ENCODE measurements at places on chromosomes 2 and 18.

DNA sequence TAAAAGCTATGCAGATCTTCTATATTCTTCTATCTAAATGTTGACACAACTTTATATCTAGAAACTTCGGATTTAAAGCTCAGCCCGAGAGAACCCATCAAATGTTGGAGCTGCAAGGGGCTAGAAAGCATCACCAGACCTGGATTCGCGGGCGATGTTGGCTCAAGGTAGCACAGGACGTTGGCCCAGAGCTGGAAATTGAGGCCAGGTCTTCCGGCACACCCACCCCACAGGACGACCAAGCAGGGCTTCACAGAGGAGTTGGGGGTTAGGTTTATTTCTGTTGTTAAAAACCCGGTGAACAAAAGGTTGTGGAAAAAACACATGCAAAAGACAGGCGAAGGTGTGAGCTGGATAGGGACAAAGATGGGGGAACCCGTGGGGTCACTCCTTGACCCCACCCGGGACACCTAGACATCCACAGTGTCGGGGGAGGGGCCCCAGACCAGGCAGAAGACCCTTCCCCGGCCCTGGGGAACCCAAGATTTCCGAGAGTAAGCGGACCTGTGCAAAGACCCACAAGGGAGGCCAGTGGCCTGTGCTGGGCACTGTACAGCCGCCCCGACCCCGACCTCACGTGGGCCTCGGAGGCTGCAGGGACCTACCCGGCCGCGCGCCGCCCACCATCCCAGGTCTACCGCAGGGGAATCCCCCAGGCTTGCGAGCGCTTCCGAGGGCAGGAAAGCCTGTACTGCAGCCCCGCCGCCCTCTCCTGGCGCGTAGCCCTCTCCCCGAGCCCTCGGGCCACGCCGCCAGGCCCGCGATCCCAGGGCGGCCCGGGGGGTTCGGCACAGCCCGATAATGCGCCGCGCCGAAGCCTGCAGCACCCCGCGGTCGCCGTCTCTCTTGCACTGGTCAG lies 1.8 kb upstream of the AGBL5 start:
- DNase-seq: peak; percentile 81

DNA sequence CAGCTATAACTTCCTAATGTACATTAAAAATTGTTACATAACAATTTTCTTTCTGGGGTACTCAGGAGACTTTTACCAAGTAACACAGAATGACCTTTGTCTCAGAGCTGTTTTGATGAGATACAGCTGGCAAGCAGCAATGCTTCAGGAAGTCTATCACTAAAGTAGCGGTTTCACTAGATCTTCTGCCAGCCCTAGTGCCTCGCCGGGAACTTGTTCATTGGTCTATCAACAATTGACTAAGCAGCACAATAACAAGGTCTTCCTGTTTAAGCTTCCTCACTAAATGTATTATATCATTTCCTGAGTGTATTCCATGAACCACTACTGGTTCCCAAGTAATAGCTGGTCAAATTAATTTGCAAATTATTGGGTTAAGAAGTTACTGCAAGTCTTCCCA lies 69.2 kb downstream of the TRIP12 start:
- no peak for DNase-seq

DNA sequence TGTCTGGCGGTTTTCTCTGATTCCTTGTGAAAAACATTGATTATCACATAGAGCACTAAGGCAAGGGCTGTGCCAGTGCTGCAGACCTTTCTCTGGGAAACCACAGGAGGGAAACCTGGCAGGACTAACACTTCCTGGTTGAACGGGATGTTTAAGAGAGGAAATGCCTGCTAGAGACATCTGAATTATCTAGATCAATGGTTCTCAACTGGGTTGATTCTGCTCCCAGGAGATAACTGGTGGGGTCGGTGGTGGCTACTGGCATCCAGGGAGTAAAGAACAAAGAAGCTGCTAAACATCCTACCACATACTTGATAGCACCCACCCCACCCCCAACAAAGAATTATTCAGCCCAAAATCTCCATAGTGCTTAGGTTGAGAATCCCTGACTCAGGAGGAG lies 37.5 kb downstream of the DDX18 start:
- no peak for DNase-seq

DNA sequence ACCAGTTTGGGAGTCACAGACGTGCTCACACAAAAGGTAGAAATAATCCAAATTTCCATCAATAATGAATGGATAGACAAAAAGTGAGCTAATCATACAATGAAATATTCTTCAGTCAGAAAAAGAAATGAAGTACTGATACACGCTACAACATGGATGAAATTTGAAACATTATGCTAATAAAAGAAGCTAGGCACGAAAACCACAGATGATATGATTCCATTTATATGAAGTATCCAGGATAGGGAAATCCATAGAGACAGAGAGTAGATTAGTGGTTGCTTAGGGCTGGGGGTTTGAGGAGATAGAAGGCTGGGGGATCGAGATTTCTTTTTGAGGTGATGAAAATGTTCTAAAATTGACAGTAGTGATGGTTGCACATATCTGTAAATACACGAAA lies 43.0 kb upstream of the ATP6V1B1 start:
- no peak for DNase-seq

- DNase-seq: no peak
These were observed 57.2 kb upstream of the TNP1 start for GRCh38 chr2:216916956-216917650.

Data from activated naive CD8-positive, alpha-beta T cell treated with anti-CD3 and anti-CD28 coated beads, Interleukin-2, amount 50 U/mL, for 24 hours (primary cell).